ENCODE measurements at places on chromosomes 7 and 10.
A peak's percentile ranks its signal among the peaks of the same experiment; 100 is the strongest.

GRCh38 chr7:106608661-106609060 is 52.3 kb downstream of the CCDC71L start:
- no peak for DNase-seq

GRCh38 chr10:3709456-3710060 is 75.5 kb downstream of the KLF6 start:
- DNase-seq = no peak

GRCh38 chr10:101952191-101952590 is 103.8 kb downstream of the ARMH3 start:
- no peak for DNase-seq

- no peak for DNase-seq
Observed at GRCh38 chr10:125000366-125001312, 58.7 kb downstream of the ZRANB1 start.

GRCh38 chr7:83677180-83677866 is 28.4 kb upstream of the SEMA3E start:
- no peak for DNase-seq

DNA sequence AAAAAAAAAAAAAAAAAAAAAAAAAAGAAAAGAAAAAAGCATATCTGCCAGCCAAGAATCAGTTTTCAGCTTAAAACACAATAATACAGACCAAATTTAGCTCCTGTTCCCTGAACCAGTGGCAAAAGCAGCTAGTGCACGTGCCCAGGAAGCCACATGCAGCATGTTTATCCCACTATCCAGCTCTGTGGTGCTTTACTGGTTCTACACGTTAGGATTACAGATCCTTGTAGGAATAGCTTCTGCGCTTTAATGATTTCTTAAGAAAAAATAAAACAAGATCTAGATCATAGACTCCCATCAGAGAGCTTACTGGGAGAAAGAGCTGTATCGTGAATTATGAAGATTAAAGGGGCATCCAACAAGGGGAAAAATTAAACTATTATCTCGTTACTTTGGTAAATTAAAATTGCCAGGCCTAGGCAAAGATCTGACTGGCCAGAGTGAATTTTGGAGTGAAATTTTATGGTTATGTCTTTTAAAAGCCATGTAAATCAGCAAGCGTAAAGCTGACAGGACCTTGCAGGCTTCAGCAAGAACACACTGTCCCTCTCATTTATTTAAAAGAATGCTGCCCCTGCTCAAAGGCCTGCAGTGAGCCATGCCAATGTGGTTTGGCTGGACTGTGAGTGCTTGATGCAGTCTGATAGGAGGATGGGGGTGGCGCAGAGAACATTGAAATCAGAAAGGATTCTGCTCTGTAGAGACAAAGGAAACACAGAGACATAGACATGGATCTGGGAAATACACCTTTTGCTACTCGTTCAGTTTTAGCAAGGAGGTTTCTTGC is 177.3 kb upstream of the PHYHIPL start:
- DNase-seq = no peak

- DNase-seq = no peak
Observed at GRCh38 chr10:79098596-79099015, 29.8 kb downstream of the ZMIZ1 start.

- no peak for DNase-seq
Observed at GRCh38 chr7:105112440-105113418, 98.7 kb downstream of the KMT2E start.

- DNase-seq = no peak
Observed at GRCh38 chr10:29127037-29127700, 161.7 kb upstream of the LYZL1 start.

DNA sequence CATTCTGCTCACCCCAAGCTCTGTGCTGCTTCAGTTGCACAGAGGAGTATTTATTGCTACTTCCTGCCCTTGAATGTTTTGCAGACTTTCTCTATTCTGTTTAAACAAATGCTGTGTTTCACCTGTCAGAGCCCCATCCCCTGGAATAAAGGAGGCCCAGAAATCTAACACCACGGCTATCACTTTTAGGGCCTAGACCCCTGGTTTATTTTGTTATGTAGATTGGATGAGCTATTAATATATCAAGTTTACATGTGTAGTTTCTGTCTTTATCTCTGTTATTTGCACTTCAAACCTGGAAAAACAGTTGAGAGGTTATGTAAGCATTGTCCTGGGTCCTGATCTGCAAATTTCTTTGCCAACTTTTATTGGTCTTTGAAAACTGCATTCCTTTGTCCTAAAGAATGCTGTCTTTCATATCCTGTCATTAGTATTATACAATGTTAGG is 630.1 kb downstream of the PARD3 start:
- DNase-seq = no peak

DNA sequence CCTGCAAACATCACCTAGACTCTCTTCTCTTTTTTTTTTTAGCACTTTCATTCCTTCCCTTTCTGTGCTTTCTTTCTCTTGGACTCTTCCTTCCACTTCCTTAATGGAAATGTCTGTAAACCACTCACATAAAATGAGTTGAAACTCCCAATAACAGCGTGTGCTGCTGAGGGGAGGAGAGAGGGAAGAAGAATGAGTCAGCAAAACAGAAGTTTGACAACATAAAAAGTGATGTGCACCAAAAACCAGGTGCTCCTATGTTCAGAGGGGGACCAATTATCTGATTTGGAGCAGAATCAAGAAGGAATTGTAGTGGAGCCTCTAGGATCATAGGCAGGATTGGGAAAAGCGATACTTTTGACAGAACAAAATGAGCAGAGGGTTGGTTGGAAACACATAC is 712.1 kb upstream of the IGFBP3 start:
- DNase-seq = no peak

- peak; percentile 52 for DNase-seq
Observed at GRCh38 chr7:8418629-8419245, 14.7 kb upstream of the NXPH1 start.

- DNase-seq = no peak
Observed at GRCh38 chr7:17166824-17167379, 131.6 kb upstream of the AHR start.

DNA sequence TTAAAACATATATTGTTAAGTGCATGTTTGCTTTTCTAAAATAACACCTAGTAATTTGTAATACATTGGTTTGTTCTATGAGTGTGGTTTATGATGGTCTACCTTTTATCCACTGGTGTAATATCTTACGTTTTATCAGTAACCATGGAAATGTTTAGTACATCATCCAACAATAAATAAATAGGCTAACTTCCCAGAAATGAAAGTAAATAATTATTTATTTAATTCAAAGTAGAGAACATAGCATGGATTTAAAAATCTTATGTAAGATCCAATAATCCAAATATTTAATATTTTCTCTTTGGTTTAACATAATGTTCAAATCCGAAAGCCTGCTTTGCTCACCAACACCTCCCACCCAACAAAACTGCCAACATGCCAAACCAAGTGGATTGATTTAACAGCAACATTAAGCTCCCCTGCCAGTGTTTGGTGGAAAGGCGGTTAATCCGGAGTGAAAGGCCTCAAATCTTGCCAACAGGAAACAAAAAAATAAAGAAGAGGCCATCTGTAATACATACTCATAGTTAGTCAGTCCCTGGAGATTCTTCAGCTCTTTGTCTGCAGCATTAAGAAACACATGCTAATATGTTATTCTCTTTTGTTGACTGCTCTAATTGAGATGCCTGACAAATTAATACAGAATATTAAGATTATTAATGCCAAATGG is 897.8 kb downstream of the CNTNAP2 start:
- DNase-seq = no peak

- DNase-seq = no peak
Observed at GRCh38 chr7:46197785-46198540, 276.9 kb upstream of the IGFBP3 start.

- DNase-seq = no peak
Observed at GRCh38 chr10:11604865-11605650, 6.4 kb downstream of the USP6NL start.

DNA sequence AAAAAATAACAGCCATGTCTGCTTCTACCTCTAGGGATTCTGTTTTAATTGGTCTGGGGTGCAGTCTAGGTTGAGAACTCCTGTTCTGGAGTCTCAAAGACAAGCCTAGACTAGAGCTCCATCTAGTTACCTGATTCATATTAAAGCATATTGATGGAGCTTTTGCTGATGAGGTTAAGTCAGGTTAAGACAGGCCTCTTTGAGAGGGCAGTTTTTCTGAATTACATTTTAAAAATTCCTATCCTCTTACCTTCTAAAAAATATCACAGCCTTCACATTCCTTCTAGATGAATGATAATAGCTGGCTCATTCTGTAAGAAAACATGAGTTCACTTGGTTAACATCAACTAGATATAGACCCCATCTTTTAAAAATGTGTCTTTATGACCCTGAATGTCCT is 28.9 kb downstream of the MGAM start:
- no peak for DNase-seq

- DNase-seq = peak; percentile 3
Observed at GRCh38 chr10:115129752-115130151, 36.6 kb downstream of the ATRNL1 start.

DNA sequence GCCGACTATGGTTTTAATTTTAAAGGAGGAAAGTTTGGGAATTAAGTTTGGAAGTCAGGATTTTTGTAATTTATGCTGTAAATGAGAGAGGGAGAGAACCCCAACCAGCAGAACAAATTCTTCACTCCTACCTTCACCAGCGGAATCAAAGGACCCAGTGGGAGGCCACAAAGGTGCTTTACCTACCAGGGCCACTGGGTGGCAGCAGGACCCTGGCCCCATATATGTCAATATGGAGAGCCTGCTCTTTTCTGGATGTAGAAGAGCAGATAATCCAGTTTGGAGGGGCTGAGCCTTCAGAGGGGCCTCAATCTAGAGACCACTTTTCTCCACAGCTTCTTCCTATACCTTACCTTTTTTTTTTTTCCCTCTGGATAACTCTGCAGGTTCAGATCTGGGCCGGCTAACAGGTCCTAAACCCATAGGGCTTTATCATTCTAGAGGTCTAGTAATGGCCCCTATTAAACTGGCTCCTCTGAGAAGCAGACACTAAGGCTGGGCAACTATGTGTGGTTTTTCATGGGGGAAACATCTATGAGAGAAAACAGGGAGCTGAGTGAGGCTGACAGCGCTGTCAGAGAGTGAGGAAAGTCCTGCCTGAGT is 8.5 kb upstream of the SCD start:
- DNase-seq = peak; percentile 77

DNA sequence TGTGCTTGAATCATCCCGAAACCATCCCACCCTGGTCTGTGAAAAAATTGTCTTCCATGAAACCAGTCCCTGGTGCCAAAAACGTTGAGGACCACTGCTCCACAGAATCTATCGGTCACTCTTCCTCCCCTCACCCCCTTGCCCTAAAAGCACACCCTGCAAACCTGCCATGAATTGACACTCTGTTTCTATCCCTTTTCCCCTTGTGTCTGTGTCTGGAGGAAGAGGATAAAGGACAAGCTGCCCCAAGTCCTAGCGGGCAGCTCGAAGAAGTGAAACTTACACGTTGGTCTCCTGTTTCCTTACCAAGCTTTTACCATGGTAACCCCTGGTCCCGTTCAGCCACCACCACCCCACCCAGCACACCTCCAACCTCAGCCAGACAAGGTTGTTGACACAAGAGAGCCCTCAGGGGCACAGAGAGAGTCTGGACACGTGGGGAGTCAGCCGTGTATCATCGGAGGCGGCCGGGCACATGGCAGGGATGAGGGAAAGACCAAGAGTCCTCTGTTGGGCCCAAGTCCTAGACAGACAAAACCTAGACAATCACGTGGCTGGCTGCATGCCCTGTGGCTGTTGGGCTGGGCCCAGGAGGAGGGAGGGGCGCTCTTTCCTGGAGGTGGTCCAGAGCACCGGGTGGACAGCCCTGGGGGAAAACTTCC is 784 bp upstream of the SERPINE1 start:
- no peak for DNase-seq

- DNase-seq = no peak
Observed at GRCh38 chr10:70212879-70213278, 20.4 kb downstream of the PPA1 start.

GRCh38 chr10:103695584-103696005 is 159.8 kb downstream of the SH3PXD2A start:
- DNase-seq = no peak

DNA sequence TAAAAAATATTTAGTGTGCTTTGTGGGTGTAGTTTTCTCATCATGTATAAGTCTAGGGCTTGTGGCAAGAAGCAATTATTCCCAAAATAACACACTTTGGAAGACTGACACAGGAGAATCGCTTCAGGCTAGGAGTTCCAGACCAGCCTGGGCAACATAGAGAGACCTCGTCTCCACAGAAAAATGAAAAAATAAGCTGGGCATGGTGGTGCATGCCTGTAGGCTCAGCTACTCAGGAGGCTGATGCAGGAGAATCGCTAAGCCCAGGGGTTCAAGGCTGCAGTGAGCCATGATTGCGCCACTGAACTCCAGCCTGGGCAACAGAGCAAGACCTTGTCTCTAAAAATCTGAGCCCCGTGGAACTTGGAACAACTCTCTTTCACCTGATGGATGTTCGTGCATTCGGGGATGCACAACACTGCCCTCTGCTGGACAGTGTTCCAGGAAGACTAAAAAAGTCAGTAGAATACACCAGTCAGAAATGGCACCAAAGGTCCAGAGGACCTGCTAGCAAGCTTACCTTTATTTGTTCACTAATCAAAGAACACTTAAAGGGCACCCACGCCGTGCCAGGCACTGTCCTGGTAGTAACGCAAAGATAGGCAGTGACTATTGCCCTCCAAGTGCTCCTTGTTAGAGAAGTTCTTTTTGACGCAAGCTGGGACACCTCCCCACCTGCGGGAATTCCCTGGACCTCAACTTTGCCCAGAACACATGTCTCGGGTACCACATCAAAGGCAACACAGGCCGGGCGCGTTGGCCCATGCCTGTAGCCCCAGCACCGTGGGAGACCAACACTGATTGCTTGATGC is 81.9 kb upstream of the CALN1 start:
- peak; percentile 37 for DNase-seq

GRCh38 chr10:75498884-75499350 is 67.5 kb downstream of the LRMDA start:
- DNase-seq = no peak

- no peak for DNase-seq
Observed at GRCh38 chr7:128019288-128019687, 11.9 kb downstream of the LRRC4 start.

- no peak for DNase-seq
Observed at GRCh38 chr7:83149466-83149865, 13.2 kb downstream of the PCLO start.

DNA sequence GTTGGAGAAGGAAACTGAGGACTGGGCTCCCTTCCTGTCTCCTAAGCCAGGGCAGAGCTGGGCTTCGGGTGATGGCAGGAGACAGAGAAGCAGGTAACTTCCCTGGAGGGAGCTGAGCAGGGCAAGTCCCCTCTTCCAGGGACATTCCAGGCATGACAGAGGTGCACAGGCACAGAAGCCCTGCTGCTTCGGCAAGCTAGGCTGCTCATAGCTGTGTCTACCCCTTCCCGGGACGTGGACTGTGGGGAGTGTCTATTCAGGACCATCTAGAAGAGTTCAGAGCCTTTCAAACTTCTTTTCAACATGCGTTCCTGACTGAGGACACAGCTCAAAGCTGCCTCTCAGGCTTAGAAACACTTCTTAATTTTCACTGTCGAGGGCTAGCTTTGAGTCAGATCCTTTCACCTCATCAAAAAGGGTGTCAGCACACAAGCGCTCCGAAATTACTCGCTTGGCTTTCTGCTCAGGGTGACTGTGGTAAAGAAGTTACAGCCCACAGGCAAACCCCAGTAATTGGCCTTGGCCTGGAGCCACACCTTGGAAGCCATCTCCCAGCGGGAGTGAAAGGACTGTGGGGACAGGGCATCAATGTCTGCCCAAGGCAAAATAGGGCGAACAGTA is 63.7 kb upstream of the STEAP1B start:
- DNase-seq = no peak

GRCh38 chr10:86959737-86960002 is 1.3 kb downstream of the SNCG start:
- no peak for DNase-seq
